ENCODE measurements at places on chromosomes 6 and 20.

- DNase-seq, result no peak
Measured at GRCh38 chr6:110040716-110041115, 62.6 kb downstream of the GPR6 start.

- no peak for DNase-seq
Measured at GRCh38 chr6:123668063-123668462, 31.3 kb upstream of the TRDN start.

GRCh38 chr20:2150660-2151059 lies 49.0 kb downstream of the STK35 start:
- no peak for DNase-seq

DNA sequence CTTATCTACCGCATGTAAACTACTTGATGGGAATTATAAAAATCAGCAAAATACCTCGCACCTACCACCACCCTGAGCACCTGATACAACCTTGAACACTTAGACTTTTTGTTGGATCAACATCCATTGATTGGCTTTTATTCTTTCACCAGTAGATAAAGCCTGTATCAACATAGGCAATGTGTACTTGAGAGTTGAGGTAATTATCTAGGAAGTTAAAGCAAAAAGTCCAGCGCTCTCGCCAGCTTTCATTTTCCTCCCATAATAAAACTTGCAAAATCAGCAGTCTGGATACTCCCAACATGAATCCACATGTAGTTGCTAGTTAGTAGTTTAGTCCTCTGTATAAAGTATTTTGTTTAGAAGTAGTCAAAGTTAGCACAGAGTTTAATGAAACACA lies 132.0 kb upstream of the PRDM1 start:
- no peak for DNase-seq

DNA sequence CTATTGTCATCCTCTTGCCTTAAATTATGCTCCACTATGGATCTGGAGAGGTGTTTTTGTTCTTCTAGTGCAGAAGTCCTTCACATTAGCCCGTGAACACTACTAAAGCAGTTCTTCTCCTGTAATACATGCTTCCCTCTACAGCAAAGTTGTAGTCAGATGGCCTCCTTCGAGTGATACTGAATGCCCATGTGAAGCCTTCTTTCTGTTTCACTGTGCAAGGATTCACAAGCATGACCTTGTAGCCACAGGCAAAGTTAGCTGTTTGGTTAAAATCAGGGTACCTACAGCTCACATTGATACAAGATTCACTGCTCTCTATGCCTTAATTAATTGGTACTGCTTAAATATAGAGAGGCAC lies 47.6 kb downstream of the ARHGAP18 start:
- no peak for DNase-seq

GRCh38 chr6:80501636-80502035 lies 395.2 kb downstream of the BCKDHB start:
- no peak for DNase-seq

Measured in cardiac fibroblast (primary cell).